ENCODE measurements at places on chromosomes 16 and 17.
A peak's percentile ranks its signal among the peaks of the same experiment; 100 is the strongest.

DNA sequence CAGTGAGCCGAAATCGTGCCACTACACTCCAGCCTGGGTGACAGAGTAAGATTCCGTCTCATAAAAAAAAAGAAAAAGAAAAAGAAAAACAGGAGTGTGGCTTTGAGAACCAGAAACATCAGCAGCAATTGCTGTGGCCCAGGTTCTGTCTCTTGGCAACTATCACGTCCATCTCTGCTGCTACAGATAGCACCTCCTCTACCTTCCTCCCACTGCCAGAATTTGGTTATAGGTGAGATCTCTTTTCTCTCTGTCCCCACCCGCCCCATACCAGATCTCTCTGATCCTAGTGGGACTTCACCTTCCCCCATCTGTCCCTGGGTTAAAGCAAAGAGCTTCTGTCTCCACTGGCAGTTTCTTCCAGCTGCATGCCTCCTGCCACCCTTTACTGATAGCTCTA lies 3.1 kb downstream of the TLCD2 start:
- DNase-seq = no peak

- DNase-seq = no peak
These were observed 109.8 kb downstream of the CDK5R1 start for GRCh38 chr17:32596628-32597027.

GRCh38 chr16:57544124-57544653 lies 1.7 kb downstream of the ADGRG5 start:
- DNase-seq = peak; percentile 67

DNA sequence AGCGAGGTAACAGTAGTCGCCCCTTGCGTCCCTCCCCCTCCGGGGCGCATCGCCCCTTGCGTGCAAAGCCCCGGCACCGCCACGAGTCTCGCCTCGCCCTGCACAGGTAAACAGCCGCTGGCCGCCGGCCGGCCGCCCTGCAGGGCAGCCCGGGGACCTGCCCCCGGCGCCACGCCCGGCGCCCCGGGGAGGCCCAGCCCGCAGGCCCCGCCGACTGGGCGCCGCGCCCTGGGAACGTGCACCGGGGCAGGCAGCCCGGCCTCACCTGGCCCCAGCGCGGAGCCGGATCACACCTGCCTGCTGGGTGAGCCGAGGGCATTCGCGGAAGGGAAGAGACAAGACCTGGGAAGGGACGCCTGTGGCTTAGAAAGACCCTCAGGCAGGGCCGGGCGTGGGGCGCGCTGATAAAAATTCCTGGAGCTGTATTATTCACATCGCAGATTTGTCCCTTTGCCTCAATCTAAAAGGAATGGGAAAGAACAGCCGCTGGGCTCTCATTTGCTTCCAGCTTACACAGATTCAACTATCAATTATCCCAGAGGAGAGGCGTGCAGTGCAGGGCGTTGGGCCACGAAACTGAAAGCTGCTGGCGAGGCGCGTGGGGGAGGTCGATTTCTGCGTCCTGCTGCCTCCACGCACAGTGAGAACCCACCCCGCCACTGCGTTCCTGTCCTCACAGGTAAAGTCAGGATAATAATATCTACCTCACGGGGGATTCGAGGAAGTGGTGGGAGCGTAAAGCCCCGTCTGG lies 451.9 kb downstream of the SLC39A11 start:
- DNase-seq = no peak

DNA sequence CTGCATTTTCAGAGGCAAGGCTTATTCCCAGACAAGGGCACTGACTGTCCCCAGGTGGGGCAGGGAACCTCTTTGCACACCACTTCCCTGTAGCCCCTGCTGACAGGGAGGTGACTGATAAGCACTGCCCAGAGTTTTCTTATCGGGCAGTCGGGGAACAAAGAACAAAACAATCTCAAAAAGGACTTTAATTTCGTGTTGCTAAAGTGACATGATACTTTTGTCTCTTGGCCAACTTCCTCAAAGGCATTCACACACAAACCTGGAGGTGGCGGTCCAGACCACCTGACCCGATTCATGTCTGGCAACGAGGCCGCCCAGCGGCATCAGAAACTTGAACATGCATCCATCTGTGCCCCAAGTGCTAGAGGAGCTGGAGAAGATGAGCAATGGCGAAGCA lies 28.9 kb downstream of the ZDHHC7 start:
- DNase-seq = no peak

All from vagina (tissue), 2 donors.